ENCODE measurements at places on chromosomes 1 and 21.

- DNase-seq: no peak
These were observed 345 bp downstream of the SLX9 start for GRCh38 chr21:44940116-44940631.

- DNase-seq: no peak
These were observed 10.8 kb downstream of the ABCA4 start for GRCh38 chr1:94110021-94110761.

DNA sequence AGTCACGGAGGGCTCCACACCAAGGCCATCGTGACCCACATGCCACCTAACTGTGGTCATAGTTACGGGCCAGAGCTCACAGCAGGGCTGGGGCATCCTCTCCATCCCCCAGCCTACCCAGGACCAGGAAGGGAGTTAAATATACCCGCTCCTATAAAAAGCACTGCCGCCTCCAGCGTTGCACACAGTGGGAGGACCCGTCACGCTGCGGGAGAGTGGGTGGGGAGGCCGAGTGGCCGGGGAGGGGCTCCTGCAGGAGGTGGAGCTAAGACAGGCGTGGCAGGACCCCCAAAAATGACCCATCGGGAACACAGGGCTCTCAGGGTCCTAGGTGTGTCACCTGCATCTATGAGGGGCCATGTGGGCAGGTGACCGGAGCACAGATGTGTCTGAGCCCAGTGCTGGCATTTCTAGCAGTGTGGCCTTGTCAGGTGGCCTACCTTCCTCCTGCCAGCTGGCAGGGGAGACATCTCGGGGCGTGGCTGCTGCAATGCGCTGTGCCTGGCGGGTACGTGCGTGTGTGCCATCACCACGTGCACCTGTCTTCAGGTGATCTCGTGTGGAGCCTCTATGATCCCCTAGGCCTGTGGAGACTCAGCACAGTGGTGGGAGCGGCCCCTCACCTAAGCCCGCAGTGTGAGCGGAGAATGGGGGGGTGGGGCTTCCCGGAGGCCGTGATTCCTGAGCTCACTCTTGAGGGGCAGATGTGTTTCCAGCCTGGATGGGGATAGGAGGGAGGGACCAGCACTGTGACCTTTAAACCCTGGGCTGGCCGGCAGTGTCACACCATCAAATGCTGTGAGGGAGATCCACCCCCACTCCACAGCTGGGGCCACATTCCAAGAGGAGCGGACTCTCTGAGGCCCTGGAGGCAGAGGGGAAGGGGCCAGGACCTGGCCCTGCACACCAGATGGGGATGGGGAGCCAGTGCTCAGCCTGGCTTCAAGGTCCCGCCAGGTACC lies 17.7 kb downstream of the AGRN start:
- DNase-seq: no peak

DNA sequence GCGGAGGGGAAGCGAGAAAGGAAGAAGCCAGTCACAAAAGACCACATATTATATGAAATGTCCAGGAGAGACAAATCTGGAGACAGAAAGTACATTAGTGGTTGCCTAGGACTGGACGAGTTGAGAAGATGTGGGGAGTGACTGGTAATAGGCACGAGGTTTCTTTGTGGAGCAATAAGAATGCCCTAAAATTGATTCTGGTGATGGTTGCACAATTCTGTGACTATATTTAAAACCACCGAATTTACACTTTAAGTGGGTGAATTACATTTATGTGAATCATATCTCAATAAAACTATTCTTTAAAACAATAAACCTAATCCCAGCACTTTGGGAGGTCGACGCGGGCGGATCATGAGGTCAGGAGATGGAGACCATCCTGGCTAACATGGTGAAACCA lies 63.1 kb downstream of the ZNF281 start:
- DNase-seq: no peak

GRCh38 chr1:1136547-1137230 lies 20.8 kb upstream of the C1orf159 start:
- DNase-seq: peak; percentile 22

DNA sequence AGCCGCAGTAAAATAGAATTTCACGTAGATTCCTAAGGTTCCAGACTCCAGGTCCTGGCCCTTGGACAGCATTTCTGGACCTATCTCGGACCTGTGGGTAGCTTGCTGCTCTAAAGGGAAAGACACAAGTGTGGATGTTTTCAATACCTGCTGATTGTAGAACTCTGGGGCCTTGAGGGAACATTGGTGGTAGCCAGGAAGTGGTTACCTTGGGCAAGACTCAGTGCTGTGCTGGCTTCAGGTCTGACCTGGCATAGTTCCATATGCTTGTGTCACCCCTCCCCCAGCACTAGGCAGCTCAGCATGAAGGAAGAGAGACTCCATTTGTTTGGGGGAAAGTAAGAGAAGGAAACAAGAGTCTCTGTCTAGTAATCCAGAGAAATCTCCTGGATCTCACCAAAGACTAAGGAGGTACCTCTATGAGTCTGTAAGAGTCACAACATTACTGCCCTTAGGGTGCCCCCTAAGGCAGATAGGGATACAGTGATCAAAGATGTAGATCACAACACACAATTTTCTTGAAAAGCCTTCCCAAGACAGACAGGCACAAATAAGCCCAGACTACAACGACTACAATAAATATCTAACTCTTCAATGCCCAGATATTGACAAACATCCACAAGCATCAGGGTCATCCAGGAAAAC lies 398.8 kb downstream of the TGFB2 start:
- no peak for DNase-seq

- DNase-seq: no peak
These were observed 53.1 kb upstream of the HMCN1 start for GRCh38 chr1:185681034-185681633.

GRCh38 chr1:83857716-83858115 lies 141.2 kb downstream of the TTLL7 start:
- DNase-seq: no peak

DNA sequence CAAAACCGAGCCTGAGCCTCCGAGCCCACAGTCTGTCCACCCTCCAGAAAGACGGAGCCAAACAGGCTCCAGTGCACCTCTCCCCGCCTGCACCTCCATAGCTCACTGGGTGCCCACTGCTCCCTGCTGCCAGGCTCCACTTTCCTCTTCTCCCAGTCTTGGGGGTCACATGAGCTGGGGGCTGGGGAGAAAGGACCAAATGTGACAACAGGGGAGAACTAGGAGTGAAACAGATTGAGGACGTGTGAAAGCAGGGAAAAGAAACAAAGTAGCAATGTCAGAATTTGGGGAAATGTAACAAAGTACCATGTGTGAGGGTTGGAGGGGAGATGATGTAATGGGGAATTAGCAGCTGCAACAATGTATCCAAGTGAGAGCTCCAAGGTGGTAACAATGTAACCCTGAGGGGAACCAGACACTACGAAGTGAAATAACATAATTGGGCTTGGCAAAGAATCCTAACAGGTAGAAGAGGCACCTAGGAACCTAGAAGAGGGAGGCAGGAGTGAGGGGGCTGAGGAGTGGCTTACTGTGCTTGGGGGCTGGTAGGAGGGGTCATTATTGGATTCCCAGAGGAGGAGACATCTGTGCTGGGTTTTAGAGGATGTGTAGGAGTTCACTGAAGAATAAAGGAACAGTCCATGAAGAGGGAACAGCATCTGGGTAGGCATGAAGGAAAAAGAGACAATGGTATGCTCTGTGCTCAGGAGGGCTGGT lies 12.5 kb downstream of the SDC3 start:
- DNase-seq: no peak

- no peak for DNase-seq
These were observed 103.0 kb downstream of the SSBP3 start for GRCh38 chr1:54302951-54303843.

GRCh38 chr1:7290971-7291970 lies 479.8 kb upstream of the VAMP3 start:
- no peak for DNase-seq

DNA sequence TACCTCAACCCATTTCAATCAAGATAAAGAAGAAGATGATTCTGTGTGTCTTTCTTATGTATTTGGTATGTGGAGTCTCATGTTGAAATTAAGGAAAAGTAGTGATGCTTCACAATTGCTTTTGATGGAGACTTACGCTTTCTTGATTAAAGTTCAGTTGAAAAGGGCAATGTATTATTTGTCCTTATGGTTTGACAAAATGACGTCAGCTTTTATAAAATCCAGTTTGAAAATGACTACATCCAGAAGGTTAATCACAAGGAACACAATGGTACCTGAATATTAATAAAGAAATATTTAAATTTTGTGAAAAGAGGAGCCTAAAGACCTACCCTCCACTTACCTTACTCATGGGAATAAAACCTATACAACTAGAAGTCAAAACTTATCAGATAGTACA lies 4.4 kb downstream of the KRTAP26-1 start:
- DNase-seq: no peak

DNA sequence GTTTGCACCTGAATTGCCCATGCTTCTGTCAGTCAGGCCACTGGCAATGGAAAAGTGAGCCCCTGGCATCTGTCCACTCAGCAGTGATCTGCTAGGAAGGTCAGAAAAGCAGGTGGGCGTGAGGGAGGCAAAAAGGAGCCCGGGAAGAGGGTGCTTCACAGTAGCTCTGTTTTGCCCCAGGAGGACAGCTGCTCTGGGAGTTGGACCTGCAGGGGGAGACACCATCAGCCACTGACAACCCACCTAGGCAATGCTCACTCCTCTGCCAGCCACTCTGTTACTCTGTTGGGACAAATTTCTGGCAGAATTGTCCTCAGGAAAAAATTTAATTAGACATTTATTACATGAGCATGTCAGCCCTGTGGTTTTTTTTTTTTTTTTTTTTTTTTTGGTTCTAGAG lies 146.4 kb downstream of the LRIG2 start:
- no peak for DNase-seq

DNA sequence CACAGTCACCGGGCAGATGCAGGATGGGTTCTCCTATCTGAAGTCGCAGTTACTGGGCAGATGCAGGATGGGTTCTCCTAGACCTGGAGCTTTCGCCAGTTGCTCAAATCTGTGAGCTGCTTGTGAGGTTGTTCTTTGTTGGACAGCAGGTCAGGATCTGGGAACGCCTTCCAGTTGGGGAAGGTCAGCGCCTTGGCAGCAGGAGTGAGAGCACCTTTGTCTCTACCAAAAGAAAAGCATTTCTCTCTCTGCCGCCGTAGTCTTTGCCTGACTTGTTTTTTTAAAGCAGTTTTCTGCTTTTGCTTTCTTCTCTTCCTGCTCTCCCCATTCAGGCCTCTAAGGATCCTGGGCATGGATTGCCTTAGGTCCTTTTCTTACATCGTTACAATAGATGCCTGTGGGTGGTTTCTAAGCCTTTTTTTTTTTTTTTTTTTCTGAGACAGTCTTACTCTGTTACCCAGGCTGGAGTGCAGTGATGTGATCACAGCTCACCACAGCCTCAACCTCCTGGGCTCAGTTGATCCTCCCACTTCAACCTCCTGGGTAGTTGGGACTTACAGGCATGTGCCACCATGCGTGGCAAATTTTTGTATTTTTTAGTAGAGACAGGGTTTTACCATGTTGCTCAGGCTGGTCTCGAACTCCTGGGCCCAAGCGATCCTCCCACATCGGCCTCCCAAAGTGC lies 15.7 kb downstream of the PEX14 start:
- no peak for DNase-seq

DNA sequence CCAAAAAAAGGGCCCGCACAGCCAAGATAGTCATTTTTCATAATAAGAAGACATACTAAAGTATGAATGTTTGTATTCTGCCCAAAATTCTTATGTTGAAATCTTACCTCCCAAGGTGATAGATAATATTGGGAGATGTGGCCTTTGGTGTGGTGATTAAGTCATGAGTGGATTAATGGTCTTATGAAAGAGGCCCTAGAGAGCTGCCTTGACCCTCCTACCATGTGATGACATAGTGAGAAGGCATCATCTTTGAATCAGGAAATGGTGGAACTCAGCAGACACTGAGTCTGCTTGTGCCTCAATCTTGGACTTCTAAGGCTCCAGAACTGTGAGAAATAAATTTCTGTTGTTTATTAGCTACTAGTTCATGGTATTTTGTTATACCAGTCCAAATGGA lies 11.8 kb upstream of the RNPC3 start:
- no peak for DNase-seq

DNA sequence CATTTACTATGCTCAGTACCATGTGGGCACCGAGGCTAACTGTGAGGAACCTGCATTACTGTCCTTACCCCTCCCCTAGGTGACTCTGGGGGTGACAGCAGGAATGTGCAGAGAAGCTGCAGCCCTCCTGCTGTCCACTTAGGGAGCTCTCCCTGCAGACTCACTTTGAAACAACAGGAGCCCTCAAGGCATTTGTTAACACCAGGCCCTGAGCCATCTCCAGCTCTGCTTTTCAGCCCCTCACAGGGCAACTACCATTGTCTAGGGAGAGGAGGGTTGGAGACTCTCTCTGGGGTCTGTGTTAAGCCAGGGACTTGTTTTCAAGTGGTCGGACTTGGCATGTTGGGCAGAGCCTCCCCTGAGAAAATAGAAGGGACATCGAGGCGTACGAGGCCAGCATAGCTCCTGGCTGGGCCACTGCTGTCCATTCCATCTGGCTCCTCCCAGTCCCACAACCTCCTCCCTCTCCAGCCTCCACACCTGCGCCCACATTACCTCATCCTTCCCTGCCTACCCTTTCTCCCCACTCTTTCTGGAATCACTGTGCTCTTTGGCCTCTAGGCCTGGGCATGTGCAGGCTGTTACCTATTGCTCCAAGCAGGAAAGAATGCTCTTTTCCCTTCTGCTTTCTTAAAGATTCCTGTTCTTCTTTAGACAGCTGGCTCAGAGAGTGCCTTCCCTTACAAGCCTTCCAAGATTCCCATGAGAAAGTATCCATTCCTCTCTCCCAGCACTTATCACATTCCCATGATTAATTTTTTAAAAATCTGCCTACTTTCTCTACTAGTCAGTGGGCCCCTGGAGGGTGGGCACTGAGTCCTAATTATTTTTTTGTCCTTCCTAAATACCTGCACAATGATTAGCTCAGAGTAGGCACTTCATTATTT lies 102.7 kb upstream of the GCLM start:
- DNase-seq: no peak

DNA sequence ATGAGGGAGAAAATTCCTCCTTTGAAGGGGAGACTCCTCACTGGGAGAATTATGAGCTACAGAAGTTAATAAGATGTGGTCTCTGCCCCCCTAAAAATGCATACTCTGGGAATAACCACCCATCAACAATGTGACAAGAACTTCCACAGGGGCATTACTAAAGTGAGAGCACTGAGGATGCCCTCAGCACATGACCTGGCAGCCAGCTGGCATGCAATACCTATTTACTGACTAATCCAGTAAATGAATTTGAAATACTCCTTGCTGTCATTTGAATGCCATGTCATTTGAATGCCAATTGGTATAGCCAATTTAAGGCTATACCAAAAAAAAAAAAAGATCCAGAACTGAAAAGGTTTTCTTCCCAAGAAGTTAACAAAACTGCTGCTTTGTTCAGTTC lies 30.8 kb downstream of the PLPP3 start:
- DNase-seq: no peak

DNA sequence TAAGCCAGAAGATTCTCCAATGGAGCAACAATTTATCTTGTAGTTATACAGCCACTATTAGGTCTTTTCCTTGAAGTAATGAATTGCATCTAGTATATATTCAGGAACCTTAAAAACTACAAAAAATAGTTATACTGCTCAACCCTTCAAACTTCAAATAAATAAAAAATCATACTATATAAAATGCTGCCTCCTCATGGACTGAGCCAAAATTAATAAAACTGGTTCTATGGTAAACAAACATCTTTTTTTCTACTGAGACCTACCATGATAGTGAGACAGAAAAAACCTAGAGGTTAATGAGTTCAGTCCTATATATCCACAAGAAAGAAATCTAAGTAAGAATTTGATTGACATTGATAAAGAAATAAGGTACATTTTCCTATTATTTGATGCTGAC lies 67.7 kb downstream of the GPATCH2 start:
- DNase-seq: no peak

GRCh38 chr1:114149211-114149610 lies 4.5 kb downstream of the SYT6 start:
- DNase-seq: no peak

GRCh38 chr1:114299331-114299975 lies 145.8 kb upstream of the SYT6 start:
- DNase-seq: no peak
